ENCODE measurements at places on chromosomes 7 and 10.

DNA sequence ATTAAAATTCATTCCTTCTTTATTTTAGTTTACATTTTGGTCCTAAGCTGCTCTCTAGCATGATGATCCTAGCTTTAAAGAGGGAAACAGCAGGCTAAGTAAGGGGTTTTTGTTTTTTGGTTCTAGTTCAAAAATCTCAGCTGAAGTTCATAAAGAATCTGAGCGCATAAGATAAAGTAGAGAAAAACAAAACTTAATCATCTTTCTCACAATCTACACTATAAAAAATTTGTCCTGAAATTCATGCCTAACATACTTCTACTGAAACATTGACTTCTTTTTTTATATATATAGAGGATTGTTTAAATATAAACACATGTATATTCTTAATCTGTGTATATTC, 6.8 kb upstream of the IGF2BP3 start:
- DNase-seq: no peak

- no peak for DNase-seq
Observed at GRCh38 chr10:83371696-83372490, 767.4 kb upstream of the GHITM start.

- DNase-seq: no peak
Observed at GRCh38 chr7:22435720-22436119, 64.3 kb downstream of the STEAP1B start.

- DNase-seq: no peak
Observed at GRCh38 chr7:142796501-142797390, 26.0 kb downstream of the PRSS2 start.
